Sigmoid colon (tissue), 7 donors: ENCODE measurements at places on chromosomes 11 and 22. TPM values are rescaled to one million over a fixed set of nuclear protein-coding genes. Genes with fewer than 3 reads are reported as not detected.
A peak's percentile ranks its signal among the peaks of the same experiment; 100 is the strongest.

The ZC3H12C gene
- 18.2 TPM for total RNA-seq

The MS4A1 gene
- total RNA-seq = not detected

The PLEKHB1 gene
- 32.7 TPM for total RNA-seq

The APOA5 gene
- not detected for total RNA-seq

The ANGPTL5 gene
- not detected for total RNA-seq

The CRYAB gene
- 186 TPM for total RNA-seq

The ASPHD2 gene
- 0.83 TPM for total RNA-seq

The IL18BP gene
- total RNA-seq = 6.6 TPM

The KBTBD3 gene
- total RNA-seq = 4.5 TPM

The PRPF19 gene
- 37.1 TPM for total RNA-seq

The CNTF gene
- total RNA-seq = 1.8 TPM

The TRIM77 gene
- total RNA-seq = not detected

DNA sequence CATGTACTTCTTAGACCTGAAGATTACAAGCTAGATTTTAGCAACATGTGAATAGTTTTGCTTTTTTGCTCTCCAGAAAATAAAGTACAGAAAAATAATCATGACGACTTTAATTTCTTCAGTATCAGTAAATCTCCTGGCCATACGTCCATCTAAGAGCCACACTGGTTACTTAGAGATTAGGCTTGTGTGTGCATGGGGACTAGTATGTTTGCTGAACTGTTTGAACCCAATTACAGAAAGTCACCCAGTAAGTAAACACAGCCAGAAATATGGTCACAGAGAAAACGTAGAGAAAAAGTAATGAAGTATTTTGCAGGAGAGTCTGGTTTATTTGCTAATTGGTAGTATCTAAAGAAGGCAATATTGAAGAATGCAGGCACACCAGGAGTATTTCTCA is 1053.6 kb upstream of the CCDC90B start:
- no peak for DNase-seq

DNA sequence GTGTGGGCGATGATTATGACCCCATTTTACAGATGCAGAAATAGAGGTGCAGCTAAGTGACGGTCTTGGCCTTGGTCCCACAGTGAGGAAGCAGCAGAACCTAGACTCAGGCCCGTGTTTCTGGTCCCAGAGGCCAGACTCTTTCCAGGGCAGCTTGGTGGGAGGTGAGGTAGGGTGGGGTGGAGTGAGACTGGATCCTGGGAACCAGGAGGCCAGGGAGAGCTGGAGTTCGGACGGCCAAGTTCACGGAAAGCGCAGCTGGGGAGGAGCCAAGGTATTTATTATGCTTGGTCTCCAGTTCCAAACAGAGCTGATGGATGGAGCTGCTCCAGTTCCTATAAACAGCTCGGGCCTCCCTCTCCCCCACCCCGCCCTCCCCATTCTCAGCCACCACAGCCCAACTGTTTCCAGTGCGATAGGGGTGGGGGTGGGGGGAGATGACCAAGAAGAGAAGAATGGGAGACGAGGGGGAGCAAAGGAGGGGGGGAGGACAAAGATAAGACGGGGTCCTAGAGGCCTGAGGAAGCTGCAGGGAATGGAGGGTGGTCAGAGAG is 16.2 kb downstream of the LRRC32 start:
- peak; percentile 91 for DNase-seq

GRCh38 chr11:58923300-58923788 is 15.9 kb upstream of the GLYATL1 start:
- DNase-seq = no peak

GRCh38 chr11:124876818-124877630 is 11.8 kb downstream of the ROBO3 start:
- peak; percentile 72 for DNase-seq

DNA sequence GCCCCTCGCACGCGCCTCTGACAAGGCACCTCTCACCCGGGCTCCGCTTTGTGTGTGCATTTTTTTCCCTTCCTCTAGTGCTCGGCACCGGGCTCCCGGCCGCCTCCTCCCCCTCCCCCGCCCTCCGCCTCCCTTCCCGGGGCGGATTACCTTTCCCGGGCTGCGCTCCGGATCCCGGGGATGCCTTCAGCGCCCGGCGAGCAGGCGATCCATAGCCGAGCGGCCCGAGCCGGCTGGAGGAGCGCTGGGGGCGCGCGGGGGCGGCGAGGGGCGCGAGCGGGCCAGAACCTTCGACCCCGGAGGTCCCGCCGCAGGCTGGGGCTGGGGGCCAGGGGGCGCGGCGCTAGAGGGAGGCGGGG is 282 bp downstream of the MPPED2 start:
- peak; percentile 68 for DNase-seq

DNA sequence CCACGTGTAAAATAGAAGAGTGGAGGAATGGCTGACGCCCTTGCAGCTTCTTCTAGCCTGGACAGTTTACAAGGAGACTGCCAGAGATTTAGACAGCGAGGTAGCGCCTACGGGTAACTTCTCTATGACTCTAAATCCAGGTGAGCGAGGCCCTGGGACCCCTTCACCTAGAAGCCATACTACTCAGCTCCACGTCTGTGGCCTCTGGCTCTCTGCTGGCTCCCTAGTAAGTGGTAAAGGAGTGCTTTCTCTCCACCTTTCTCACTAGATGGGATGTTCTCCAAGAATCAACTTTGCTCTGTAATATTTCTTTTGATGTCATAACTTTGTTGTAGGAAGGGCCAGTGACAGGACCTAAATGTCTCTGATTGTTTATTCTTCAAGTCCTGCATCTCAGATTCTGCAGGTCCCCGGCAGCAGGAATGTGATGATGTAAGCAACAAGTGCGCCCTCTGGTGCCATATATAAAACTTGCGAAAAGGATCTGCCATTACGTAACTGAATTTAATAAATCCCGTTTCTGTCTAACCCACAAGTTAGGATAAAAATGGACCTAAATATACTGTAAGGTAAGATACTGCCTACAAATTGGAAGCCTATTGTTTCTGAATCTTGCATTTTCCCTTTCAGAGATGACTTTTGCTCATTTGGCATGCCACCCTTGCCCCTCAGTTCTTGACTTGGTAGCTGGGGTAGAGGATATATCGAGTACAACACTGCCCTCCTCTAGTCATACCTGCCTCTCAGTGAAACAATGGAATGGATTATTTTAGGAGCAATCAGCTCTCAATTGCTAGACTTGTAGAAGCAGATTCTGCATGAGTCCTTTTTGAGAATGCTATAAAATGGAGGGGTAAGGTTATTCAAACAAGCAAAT is 11.0 kb upstream of the PTPN5 start:
- DNase-seq = no peak

DNA sequence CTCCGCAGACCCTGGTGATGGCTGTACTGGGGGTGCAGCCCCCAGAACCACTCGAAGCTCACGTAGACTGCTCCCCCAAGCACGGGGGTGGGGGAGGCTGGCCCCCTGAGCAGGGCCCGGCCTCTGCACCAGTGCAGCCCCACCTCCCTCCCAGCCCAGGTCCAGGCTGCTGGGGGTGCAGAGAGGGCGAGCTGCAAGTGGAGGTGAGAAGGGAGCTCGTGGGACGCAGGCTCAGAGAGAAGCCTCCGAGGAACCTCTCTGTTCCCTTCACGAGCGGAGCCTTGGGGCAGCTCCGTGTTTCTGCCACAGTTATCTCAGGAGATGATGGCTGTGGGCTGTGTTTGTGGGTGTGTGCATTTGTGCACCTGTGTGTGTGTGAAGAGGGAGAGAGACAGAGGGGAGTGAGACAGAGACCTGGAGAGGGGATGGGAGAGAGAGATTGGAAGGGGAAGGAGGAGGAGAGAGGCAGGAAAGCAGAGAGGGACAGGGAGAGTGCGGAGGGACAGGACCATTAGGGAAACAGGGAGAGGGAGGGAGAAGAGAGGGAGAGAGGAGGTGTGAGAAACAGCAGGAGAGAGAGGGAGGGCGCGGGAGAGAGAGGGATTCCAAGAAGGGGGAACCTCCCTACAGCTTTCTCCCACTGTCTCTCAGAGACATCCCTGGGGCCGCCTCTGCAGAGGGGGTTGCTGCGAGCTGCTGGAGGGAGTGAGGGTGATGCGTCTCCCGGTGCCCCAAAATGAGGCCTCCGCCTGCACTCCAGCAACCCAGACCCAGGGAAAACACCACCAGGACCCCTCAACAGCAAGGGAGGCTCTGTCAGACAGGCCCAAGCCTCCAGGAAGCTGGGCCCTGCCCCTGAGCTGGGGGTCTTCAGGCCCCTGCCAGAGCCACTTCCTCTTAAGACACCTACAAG is 1488.6 kb downstream of the BRD1 start:
- peak; percentile 28 for DNase-seq

DNA sequence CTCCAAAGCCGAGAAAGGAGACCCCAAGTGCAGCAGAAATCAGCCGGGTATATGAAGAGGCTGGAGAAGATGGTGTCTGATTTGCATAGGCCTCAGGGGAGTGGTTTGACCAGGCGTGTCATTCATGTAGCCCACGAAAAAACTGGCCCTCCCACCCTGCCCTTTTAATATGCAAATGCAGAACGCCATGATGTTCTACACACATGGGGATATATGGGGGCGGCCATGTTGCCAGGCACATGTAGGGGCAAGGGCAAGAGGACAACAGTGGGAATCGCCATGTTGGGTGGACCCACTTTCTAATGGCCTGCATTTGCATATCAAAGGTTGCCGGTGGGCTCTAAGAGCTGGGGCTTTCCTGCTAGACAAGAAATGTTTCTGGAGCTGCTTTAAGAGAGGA is 86.4 kb downstream of the ISX start:
- no peak for DNase-seq

GRCh38 chr22:37179126-37179470 is 8.9 kb downstream of the C1QTNF6 start:
- DNase-seq = no peak

- DNase-seq = no peak
These were observed 28.5 kb upstream of the ALKBH3 start for GRCh38 chr11:43852057-43852636.

- DNase-seq = peak; percentile 56
These were observed 103.0 kb downstream of the KCNQ1 start for GRCh38 chr11:2547806-2548205.

DNA sequence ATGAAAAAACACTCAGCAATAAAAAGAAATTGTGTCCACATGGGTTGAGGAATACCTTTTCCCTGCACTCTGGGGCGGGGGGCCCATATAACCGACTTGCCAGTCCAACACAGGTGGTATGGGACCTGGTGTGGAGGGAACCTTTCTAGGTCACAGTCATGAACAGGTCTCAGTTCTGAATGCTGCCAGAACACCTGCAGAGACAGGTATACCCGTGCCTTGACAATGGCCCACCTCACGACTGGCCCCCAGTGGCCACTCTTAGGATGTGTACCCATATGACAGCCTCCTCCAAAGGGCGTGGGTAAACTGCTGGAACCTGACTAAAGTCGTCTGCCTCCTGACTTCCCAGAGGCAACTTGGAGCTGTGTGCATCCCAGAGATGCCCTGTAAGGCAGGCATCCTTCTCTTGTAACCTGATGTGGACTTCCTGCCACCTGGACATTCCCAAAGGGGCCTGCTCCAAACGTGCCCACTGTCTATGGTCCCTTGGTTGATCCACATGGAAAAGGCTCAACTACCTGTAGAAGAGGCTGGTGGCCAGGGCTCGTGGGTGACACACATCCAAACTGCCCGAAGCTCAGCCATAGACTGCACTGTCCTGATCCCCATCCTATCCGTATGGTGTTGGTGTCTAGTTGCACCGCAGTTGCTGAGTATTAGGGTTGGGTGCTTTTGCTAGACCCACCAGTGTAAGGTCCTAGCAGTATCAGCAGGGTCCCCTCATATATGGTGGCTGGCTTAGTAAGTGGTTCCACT is 859.3 kb downstream of the BRD1 start:
- no peak for DNase-seq

DNA sequence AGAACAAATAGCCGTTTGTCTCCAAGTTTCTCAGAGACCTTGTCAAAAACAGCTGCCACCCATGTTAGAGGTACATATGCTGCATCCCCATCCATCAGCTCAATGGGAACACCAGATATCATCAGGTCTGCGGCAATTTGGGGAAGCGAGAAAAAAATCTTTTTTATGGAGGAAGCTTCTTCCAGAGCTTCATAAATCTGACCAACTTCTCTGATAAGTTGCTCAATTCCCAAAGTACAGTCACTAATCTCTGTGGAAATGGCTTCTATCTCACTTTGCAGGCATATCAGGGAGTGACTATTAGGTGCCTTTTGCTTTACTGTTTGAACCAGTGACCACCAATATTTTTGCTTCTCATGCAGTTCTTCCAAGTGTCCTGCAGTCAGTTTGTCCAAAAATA is 34.3 kb upstream of the MRPL17 start:
- DNase-seq = no peak

- DNase-seq = peak; percentile 39
These were observed 10.0 kb upstream of the BACE1-AS start for GRCh38 chr11:117281159-117281558.

GRCh38 chr22:22037740-22038139 is 55.2 kb upstream of the TOP3B start:
- no peak for DNase-seq

DNA sequence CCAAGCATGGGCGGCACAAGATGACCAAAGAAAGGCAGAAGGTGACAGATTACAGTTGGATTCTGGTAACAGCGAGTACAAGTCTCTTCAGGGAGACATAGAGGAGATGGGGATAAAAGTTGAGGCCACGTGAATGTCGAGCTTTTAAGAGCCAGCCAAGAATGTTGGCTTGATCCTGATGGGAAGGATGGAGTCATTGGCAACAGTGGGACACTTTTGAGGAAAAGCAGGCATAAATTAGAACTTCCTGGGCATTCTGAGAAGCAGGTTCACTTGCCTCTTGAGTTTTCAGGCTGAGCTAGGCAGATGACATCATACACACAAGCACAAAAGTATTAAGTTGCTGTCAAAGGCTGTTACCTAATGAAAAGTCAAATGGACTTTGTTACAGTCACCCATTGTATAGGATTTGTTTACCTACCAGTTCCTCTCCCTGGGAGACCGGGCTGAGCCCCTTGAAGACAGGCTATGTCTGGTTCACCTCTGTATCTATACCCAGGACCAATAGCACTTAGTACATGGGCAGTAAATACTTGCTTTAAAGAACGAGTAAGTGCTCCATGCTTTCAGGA is 41.1 kb downstream of the TNRC6B start:
- no peak for DNase-seq

DNA sequence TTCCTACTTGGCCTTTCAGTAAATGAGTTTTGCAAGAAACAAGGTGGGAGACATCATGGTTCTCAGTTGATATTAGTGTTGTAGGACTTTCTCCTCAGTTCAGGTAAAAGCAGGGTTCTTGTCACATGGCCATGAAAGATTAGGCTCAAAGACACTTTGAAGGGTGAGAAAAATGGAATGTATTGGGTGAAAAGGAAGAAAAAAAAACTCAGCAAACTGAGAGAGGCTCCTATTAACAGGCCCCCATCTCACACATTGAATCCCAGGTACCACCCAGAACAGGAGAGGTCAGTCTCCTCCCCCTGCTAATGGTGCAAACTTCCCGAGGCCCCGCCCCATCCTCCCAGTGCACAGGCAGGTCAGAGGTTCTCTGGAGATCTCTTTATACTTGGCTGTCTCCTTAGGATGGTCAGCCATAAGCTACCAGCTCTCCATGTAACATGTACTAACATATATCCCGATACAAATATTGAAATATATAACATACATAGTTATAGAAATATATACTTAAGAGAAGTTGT is 62.2 kb downstream of the MICAL2 start:
- DNase-seq = no peak

DNA sequence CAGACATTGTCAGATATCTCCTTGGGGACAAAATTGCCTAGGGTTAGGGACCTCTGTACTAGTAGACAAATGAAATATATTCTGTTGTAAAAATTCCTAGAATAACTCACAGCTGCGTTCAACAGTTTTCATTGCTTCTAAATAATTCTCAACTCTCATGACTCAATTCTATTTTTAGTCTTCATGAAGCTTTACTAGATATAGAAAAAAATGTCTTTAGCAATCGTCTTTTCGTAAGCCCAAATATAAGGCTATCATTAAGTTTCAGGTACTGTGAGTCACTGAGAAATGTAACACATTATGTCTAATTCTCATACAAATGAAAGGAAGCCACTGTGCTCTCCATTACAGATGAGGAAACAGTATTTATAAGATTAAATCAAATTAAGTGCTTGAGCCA is 6.4 kb downstream of the MMP12 start:
- DNase-seq = no peak
